Left lung (tissue), 14 donors: ENCODE measurements at places on chromosomes 5 and 9. TPM values are rescaled to one million over a fixed set of nuclear protein-coding genes. Genes with fewer than 3 reads are reported as not detected.

- no peak for DNase-seq
These were observed 254.9 kb downstream of the FANCC start for GRCh38 chr9:95062596-95063065.

TBCA gene
- polyA plus RNA-seq = 249 TPM

DNA sequence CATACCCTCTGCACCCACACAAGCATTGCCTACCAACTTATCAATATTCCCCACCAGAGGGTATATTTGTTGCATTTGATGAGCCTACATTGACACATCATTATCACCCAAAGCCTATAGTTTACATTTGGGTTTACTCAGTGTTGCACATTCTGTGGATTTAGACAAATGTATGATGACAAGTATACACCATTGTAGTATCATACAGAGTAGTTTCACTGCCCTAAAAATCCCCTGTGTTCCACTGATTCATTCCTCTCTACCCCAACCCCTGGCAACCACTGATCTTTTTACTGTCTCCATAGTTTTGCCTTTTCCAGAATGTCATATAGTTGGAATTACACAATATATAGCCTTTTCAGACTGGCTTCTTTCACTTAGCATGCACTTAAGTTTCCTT lies 85.7 kb upstream of the CPLX2 start:
- DNase-seq = no peak

DNA sequence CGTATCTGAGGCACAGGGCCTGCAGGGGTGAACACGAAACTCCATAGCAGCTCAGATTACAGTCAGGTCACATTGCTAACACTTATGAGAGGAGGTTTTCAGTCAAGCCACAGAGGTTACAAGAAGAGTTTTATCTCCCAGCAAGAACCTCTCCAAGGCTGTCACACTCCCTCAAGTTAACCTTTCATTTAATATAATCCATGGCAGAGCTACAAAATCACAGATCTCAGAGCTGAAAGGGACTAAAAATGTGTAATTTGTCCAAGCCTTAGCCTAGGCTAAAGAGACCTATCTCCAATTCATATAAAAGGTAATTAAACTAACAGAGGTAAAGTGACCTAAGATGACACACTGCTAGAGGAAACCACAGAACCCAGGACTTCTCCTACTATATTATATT lies 57.2 kb downstream of the MLANA start:
- no peak for DNase-seq

- DNase-seq = no peak
These were observed 111.9 kb downstream of the SUSD1 start for GRCh38 chr9:112063151-112063550.

GRCh38 chr9:102832814-102833213 lies 162.3 kb upstream of the CYLC2 start:
- DNase-seq = no peak
